ENCODE measurements at places on chromosomes 6 and 20.

DNA sequence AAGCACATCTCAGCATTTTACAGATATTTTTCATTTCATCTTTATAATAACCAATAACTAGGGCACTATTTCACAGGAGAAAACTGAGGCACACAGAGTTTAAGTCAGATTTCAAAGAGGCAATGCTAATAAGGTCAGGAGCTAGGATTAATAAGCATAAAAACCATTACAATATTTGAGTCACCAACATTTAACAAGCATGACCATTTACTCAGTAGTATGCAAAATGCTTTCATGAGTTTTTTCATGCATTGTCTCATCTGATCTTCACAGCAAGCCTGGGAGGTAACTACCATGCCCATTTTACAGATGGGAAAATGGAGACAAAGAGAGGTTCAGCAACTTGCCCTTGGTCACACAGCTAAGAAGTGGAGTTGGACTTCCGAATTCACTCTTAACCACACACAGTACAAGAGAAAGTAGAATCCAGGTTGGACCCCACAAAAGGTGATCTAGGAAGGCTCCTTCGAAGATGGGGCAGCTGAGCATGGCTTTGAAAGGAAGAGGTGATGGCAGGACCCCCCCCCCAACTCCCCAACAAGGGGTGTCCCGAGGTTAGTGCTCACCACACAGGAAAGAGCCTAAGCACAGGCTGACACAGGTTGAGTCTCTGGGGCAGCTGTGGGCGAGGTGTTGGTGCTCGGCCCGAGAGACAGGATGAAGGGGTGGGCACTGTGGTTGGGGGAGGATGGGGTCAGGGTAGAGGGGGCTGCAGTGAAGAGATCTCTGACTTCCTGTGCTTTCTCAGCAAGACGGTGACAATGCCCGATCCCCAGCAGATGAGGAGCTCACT lies 108.8 kb downstream of the PREX1 start:
- DNase-seq, result no peak

DNA sequence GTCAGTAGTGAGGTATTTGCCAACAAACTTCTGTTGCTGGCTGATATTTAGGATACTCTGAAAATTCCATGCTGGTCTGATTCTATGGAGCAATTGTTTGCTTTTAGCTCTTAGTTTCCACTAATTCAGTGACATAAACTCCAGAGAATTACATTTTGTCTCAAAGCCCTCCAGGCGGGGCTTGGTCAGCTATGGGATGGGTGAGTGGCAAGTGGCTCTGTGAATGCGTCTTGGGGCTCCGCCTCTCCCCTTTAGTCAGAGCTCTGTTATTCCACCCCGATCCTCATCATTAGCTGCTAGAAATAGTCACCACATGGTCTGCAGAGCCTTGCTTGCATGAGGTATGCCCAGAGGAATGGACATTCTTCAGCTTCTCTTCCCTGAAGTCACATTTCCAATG lies 540.6 kb downstream of the QKI start:
- DNase-seq, result no peak

GRCh38 chr20:50975701-50976330 lies 17.2 kb downstream of the MOCS3 start:
- no peak for DNase-seq

DNA sequence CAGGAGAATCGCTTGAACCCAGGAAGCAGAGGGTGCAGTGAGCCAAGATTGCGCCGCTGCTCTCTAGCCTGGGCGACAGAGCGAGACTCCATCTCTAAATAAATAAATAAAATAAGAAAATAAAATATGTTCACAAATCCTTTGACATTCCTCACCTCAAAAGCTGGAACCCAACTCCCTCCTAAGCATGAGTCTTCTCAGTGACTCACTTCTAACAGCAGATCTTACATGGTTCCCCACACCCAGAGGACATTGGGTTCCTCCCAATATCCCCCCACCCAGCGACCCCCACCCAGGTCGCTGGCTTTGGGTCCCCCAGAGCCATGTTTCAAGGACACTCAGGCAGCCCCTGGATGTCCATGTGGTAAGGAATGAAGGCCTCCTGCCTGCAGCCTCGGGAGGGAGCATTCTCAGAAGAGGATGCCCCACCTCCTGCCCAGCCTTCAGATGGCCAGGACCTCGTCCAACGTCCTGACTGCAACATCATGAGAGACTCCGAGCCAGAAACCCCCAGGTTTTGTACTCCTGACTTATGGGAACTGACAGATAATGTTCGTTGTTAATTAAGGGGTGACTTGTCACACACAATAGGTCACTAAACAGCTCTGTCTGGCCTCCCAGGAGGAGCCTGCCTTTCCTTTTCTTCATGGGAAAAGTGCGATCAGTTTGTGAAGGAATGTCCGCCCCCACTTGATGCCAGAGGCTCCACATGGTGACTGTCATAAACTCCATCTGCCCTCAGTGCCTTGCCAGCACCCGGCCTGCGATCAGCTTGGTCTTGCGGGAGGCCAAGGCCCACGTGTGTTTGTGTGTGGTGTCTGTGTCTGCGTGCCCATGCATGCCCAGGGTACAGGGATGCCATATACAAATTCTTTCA lies 10.1 kb upstream of the GMEB2 start:
- DNase-seq, result no peak

DNA sequence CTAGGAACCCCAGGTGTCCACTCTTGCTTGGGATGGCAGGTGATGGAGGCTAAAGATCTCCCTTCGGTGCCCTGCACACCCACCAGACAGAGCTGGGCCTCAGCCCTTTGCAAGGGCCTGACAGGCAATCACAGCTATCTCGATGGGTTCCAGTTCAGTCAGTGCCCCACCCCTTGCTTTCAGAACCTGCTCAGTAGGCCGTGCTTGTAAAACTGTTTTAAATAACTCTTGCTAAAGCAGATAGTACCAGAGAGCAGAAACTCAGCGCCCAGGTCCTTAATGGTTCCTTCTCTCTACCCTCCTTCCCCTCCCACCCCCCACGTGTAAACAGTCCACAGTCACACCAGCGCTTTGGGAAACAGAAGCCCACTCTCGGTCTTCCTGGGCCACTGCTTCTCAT lies 39.2 kb downstream of the C6orf132 start:
- no peak for DNase-seq
